Breast epithelium (tissue), 4 donors: ENCODE measurements at places on chromosomes 4 and X. TPM values are rescaled to one million over a fixed set of nuclear protein-coding genes. Genes with fewer than 3 reads are reported as not detected.

- no peak for DNase-seq
These were observed 19.7 kb upstream of the RBM47 start for GRCh38 chr4:40649321-40649720.

- DNase-seq: no peak
These were observed 7.2 kb downstream of the HTR2C start for GRCh38 chrX:114591121-114591520.

DNA sequence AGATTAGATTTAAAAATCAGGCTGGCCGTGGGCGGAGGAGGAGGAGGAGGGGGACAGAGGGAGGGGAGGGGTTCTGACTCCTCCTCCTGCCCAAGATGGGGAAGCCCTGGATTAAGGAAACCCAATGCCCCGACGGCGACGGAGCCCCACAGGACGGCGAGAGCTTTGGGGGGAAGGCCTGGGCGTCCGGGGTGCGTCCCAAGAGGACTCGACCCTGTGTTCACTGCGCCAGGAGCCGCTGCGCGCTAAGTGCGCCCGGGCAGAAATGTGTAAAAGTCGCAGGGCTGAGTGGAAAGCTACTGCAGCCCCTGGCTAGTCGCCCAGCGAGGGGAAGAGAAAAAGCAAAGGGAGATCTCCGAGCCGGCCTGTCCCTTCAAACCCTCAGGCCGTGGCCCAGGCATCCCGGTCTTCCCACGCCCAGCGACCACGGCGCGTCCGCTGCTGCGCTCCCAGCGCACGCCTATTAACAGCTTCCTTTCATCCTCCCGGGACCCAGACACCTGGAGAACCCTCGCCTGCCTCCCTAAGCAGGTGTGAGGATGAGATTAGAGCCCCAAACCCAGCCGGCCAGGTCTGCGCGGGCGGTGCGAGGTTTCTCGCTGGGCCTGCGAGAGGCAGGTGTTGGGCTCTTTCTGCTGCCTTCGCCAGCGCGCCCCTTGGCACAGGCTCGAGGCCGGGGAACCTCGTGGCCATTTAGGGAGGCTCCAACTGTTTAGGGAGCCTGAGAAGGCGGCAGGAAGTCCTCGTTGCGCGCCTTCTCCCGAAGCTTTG is 1.4 kb upstream of the RPS6KA3 start:
- peak; percentile 27 for DNase-seq

TMEM271 gene
- not detected for total RNA-seq
